ENCODE measurements at places on chromosomes 1 and 21.

DNA sequence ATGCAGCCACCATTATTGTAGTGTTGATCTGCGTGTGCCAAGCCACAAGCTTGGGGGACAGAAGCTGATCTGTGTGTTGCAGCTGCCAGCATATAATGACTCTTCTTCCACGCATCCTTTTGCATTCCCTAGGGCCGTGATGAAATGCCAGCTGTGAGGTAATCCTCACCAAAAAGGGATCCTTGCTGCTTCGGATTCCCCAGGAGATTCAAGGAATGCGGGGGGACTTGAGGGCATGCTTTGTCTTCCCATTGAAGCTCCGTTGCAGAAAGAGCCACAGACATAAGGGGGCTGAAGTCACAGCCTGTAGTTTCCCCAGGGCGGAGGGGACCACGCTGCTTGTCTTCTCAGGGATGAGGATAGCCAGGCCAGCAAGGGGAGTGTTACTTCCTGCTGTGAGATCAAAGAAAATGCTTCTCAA is 281.6 kb upstream of the FMN2 start:
- no peak for DNase-seq

DNA sequence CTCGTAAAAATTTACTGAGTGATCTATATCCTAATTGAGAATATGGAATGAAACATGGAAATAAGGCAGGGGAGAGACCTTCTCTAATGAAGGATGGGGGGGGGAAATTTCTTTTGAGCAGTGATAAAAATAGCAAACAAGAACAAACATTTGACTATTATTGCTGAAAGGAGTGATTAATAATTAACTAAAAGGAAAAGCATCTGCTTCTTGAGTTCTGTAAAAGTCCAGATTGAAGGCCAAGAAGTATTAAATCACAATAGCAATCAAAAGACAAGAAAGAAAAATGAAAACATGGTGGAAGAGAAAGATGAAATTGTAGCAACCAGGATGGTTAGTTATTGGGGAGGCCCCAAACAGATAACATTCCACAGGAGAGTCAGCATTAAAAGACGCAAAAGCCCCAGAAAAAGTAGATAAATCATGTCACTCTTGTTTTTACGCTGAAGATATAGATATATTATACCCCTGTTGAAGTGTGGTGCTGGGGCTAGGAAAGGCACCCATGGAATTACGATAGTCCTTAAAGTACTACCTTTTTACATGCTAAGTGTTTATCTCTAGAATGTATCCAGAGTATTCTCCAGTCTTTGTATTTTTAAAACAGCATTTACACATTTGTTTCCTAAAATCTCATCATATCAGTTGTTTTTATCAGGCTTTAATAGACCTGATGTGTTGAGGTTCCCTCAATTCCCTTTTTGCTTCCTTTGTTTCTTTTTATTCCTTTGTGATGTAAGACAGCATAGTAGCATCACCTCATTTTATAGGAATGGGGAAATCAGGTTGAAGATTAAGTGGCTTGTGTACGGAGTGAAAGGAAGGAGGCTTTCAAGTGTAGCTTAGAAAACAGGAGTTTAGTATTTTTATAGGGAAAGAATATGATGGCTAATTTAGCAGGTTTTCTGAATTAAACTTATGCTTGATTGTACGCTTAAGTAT is 28.9 kb downstream of the DISP1 start:
- DNase-seq = no peak

DNA sequence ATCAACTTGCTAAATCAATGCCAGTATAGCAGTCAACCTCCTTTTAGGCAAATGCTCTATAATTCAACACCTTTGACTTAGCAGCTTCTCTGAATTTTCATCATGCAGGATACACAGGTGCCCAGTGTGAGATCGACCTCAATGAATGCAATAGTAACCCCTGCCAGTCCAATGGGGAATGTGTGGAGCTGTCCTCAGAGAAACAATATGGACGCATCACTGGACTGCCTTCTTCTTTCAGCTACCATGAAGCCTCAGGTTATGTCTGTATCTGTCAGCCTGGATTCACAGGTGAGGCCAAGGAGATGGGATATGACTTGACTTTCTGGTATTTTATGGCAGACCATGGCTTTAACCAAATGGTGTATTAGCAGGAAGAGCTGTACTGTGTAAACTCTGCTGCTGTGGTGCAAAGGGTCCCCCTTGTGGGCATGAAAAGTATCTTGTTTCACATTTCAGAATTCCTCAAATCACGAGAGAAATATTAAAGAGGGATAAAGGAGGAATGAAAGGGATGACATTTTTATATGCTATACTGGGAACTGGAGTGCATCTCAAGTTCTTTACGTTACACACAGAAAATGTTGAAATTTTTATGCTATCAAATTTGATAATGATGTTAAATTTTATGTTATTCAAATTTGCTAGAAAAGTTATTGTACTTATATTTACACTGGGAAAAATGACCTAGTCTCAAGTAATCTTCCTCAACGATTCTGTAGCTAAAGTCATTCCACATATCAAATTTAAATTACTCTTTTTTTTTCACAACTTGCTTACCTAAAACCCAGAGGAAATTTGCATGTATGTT is 88.9 kb downstream of the CRB1 start:
- DNase-seq = no peak

DNA sequence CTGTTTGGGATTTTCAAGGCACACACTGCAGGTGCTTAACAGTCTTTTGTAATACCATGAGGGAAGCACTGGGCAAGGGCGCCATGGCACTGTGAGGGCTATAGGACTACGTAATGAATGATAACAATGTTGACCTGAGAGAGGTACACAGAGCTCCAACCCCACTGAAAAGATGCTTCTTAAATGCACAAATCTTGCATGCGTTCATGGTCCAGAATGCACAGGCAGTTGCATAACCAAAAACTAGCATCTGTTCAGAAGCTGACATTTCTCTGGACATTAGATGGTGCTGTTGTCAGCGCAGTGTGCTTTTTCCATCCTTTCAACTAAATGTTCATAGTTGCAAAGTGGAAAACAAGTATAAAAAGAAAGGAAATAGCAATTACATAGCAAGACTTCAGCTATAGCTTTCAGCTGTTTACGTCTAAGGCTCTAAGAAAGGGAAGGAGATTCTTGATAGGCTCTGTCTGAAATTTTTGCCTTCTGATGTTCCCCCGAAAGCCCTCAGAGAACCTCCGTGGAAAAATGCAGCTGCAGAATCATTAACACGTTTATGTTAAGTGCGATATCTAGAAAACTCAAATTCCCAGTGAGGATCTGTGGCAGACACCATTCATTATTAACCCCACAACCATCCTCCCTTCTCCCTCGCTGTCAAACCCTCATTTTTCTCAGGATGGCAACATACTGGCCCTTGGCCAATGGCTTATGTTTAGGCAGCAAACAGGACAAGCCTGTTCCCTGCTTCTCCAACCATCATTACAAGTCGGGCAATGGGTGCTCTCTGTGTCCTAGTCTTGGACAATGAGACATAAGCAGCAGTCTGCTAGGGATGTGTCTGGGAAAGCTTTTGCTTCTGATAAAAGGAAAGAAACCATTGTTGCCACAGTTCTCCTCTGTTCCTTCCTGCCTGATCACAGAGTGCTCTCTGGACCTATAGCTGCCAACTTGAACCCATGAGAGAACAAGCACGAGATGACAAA is 8.2 kb upstream of the TARBP1 start:
- no peak for DNase-seq

GRCh38 chr1:18241891-18242290 is 134.3 kb downstream of the IGSF21 start:
- no peak for DNase-seq

- no peak for DNase-seq
Observed at GRCh38 chr1:194004146-194004545, 817.7 kb upstream of the B3GALT2 start.

DNA sequence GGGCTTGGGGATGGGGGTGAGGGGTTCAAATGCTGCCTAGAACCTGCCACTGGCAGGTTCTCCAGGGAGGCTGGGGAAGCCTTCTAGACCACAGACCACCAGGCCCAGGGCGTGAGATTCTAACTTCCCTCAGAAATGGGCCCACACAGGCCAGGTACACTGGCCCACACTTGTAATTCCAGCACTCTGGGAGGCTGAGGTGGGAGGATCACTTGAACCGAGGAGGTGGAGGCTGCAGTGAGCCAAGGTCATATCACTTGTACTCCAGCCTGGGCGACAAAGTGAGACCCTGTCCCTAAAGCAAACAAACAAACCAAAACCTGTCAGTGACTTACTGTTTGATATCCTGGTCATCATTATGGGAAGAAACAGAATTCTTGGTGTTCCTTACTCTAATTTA is 31.7 kb downstream of the OPTC start:
- DNase-seq = no peak

- no peak for DNase-seq
Observed at GRCh38 chr1:54404939-54405897, 976 bp downstream of the SSBP3 start.

DNA sequence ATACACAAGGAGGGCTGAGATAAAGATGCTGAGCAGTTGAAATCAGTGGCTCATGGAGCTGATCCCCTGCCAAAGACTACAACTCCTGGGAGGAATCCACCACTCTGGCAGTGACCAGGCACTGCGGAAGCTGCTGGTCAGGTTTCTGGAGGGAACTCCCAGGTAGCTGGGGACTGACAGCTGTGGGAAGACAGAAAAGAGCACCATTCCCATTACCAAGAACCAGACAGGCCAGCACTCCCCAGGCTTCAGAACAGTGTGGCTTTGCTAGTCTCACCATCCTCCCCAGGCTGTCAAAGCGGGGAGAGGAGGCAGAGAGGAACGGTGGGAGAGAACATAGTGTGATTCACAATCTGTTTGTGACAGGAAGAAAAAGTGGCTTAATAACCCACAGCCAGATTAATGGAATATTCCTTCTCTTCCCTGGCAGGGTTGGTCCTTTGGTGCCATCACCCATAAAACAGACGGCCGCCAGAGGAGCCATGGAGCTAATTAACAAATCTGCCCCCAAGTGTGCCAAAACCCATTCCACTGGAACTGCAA is 92.1 kb downstream of the MAB21L3 start:
- no peak for DNase-seq
